ENCODE measurements at places on chromosomes 4 and X.

DNA sequence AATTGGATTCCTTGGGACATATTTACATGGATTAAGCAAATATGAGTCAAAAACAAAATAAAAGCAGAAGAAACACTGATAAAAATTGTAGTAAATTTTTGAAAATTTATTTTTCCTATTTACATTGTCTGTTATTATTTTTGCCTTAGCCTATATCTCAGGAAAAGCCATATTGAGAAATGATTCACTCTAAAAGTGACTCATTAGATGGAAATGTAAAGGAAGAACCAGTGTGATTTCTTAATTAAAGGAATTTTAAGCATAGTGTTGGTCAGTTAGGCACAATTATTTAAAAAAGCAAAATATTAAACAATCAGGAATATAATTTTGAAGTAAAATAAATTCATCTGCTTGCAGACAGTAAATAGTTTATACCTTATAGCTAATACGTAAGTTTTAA lies 167.4 kb upstream of the NAP1L5 start:
- DNase-seq: no peak

GRCh38 chr4:6128221-6128850 lies 72.0 kb downstream of the JAKMIP1 start:
- DNase-seq: no peak

DNA sequence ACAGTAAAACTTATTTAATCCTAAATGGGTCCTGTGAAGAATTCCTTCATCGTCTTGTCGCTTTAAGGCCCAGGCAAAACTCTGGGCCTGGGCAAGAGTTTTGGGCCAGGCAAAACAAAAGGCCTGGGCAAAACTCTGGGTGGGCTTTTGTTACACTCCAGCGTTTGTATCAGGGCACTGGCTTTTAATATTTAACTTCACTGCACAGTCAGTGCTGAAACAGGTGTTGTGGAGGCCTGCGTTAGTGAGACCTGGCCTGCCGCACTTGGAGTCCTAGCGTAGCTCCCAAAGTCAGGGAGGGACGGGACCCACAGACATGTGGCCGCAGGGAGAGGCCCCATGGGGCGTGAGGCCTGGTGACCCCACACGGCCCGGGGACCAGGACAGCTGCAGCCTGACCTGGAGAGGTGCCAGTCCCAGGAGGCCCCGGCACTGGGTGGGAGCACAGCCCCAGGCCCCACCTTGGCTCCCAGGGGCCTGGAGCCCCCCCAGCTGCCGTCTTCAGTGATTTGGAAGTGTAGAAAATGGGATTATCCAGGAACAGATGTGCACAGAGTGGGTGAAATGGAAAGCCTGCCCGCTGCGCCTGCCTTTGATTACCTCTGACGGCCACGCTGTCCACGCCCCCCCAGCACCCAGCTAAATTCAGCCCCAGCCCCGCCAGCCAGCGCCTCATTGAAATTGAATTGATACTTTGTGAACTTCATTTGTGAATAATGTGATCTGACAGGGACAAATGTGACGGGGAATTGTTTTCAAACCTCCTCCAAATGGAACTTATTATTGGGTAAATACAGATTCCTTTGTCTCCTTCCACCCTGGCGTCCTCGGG lies 132.9 kb upstream of the NKX1-1 start:
- DNase-seq: no peak

- DNase-seq: no peak
Measured at GRCh38 chr4:154507156-154507555, 15.6 kb upstream of the DCHS2 start.

Measured in stimulated activated CD8-positive, alpha-beta memory T cell treated with anti-CD3 and anti-CD28 coated beads, Interleukin-7, amount 100 ng/mL, for 48 hours (primary cell).